ENCODE measurements at places on chromosomes 16 and 17. TPM values are rescaled to one million over a fixed set of nuclear protein-coding genes. Genes with fewer than 3 reads are reported as not detected.

The GINS2 gene
- total RNA-seq = 2.0 TPM

The CAMKK1 gene
- total RNA-seq = 2.7 TPM

The EVPLL gene
- total RNA-seq = 10.3 TPM

The WNT9B gene
- not detected for total RNA-seq

GRCh38 chr17:35423761-35424160 is 8.5 kb downstream of the SLFN12 start:
- peak; percentile 18 for DNase-seq
